Hematopoietic multipotent progenitor cell treated with erythropoietin and hydrocortisone succinate and interleukin-3 and kit ligand, for 4 days (in vitro differentiated cells): ENCODE measurements at places on chromosomes 1 and 21.

DNA sequence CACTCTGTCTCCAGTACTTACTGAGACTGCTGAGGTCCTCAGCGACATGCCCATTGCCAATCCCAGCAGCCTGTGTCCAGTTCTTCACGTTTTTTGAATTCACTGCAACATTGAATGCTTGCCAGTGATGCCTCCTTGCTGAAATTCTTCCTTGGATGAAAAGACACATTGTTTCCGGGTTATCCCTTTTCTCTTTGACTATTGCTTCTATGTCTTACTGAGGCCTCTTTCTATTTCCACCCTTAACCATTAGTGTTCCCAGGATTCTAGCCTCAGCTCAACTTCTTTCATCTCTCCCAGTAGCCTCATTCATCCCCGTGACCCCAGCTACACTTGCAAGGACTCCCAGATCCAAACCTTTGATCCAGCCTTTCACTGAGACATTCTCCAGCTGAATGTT, 46.5 kb upstream of the KIF26B start:
- DNase-seq: no peak

DNA sequence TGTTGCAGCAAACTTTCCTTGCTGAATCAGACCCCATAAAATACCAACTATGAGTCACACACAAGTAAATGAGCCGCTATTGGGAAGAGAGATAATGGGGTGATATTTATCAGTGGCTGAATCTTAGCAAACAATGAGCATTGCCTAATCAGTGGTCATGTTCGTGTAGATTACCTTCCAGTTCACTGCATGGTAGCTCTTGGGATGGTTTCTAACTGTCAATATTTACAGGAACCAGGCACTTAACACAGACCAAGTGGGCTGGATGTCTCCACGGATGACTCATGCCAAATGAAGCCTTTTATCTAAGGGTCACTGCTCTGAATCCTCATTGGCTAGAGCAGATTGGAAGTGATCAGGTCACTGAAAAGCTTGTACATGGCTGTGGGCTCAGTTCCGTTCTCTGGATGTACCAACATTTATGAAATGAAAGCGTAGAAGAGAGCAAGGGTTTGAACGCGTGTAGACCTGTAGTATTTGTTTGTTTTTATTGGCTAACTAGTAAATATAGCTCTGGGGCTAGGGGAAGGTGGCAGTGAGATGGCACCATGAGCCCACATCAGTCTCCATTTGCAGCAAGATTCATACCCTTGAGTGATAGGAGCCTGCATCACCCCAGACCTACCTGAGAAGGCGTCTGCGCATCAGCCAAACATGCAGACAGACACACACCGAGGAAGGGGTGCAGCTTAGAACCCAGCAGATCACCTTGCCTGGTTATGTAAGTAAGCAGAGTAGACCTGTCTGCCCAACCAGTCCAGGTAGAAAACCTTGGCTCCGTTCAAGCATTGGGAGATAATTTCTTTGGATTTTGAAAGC, 153.3 kb downstream of the TOMM20 start:
- DNase-seq: peak; percentile 94

- DNase-seq: no peak
Observed at GRCh38 chr1:28521502-28522164, 15.8 kb downstream of the RCC1 start.

- DNase-seq: no peak
Observed at GRCh38 chr1:161390559-161390858, 22.8 kb upstream of the CFAP126 start.

DNA sequence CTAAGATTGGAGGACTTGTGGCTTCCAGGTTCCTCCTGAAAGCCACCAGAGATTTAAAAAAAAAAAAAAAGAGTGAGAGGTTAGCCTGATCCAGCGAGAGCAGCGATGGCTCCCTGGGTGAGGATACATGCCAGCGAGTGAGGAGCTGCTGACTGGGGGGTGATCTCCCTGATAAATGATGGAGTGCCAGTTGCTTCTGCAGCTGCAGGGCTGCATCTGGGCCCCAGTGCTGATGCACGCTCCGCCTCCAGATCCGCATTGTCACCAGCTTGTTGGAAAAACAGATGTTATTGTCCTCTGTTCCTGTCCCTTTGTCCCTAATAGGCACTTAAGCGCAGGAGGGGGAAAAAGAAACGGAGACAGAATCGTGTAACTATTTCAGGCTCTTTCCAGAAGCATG, 28.6 kb downstream of the UBIAD1 start:
- DNase-seq: no peak

- DNase-seq: peak; percentile 21
Observed at GRCh38 chr21:39182016-39182415, 1.2 kb downstream of the PSMG1 start.

DNA sequence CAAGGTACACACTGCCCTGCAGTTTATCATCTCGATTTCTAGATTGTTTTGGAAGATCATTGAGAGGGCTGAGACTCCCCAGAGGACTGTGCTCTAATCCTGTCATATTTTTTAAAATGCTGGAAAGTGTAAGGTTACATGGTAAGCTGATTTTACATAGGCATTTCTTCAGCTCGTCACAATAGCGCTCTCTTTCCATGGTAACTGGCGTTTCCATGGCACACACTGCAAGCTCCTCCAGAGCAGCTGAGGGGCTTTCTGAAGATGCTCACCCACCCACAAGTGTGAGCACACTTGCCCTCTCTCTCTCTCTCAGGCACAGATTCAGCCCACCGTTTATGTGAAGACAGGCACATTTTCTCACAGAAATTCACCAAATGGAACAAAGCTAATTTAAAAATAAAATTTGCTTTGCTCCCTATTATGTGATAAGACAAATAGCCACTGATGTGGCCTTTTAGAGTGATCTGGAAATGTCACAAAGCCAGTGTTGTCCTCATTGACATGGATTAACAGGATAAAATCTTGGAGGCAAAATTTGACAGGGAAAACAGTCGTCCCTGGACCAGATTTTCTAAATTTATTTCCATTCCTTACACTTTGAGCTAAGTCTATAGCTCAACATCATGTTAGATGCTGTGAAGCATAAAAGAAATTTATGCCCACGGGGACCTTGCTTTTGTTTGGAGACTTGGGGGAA, 421.5 kb downstream of the RWDD3 start:
- no peak for DNase-seq

DNA sequence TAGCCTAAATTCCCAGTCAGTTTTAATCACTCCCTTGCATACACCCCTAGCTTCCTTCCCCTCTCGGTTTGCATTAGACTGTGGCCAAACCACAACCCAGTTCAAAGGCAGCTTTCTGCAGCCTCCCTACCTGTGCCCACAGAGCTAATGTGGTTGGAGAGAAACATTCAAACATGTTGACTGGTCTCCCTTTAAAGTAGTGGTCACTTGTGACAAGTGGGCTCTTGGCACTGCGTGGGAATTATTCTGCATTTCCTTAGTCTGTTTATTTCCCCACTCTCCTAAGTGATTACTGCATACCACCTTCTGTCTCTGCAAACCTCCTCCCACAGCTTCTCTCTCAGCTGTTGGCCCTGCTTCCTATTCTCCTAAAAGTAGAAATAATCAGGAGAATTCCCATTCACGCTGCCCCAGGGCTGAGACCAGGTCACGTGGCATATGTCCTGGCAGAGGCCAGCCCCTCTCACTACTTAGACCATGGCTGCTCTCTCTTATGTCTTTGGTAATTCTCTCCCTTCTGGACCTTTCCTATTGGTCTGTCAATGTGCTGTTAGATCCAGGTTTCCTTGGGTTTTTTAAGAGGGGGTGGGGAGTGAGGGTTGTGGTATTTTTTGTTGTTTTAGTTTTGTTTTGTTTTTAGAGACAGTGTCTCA, 38.4 kb upstream of the CD101 start:
- DNase-seq: peak; percentile 44

DNA sequence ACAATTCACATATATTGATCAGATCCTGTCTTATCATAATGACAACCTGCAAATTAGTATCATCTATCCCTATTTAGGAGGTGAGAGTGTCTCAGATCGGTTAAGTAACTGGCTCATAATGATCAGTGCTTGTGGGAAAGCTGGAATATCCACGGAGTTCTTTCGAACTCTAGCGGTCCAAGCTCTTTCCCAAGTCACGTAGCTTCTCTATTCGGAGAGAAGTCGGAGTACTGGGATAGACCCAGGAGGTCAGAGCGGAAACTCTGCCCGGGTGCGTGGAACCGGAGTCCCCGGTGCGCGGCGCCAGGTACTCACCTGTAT, 339 bp downstream of the PTGS2 start:
- no peak for DNase-seq

DNA sequence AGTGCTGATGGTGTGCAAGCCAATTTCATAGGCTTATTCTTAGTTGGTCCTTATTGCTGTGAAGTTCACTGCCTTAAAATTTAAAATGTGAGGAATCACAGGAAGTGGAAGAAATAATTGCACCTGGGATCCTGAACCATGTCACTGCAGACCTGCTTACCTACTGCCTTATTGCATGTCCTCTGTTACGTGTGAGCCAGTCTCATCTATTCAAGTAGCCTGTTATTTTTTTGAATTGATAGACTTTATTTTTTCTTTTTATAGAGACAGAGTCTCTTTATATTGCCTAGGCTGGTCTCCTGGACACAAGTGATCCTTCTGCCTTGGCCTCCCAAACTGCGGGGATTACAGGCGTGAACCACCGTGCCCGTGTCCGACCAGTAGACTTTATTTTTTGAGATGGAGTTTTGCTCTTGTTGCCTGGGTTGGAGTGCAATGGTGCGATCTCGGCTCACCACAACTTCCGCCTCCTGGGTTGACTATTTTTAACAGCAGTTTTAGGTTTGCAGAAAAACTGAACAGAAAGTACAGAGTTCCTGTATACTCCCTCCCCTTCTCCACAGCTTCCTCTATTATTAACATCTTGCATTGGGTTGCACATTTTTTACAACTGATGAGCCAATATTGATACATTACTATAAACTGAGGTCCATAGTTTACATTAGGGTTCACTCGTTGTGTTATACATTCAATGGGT, 14.0 kb upstream of the DISC1 start:
- DNase-seq: peak; percentile 89

DNA sequence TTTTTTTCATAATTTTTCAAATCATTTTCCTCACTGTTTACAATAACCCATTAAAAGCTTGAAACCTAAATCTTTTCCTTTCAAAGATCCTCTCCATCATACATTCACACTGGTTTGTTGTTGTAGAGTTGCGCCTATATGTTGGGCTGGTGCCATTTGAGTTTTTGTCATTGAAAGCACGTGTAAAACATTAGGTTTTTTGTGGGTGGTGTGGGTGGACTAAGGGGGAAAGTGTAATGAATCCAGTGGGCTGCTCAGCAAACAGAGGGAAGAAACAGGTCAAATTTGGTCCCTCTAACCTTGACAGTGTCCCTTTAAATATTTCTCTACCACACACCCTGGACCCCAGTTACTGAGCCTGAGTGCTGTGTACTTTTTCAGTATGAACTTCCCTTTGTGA, 46.8 kb downstream of the KDM1A start:
- no peak for DNase-seq

- DNase-seq: no peak
Observed at GRCh38 chr1:54904476-54905048, 17.6 kb upstream of the DHCR24 start.

DNA sequence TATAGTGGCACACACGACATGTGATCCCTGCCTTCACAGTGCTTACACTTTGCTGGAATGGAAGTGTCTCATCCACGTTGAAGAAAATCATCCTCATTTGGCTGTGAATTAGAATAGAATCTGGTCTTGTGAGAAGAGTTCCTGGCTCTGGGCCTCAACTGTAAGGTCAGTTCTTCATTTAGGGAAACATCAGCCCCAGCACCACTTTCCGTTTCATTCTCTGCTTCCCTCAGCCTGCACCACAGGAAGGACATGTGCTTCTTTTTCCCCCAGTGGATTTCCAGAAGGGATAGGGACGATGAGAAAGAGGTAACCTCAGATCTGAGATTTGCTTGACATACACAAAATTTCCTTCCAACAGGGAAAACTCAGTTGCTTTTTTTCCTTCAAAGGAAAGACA, 3.7 kb upstream of the ALX3 start:
- DNase-seq: no peak

DNA sequence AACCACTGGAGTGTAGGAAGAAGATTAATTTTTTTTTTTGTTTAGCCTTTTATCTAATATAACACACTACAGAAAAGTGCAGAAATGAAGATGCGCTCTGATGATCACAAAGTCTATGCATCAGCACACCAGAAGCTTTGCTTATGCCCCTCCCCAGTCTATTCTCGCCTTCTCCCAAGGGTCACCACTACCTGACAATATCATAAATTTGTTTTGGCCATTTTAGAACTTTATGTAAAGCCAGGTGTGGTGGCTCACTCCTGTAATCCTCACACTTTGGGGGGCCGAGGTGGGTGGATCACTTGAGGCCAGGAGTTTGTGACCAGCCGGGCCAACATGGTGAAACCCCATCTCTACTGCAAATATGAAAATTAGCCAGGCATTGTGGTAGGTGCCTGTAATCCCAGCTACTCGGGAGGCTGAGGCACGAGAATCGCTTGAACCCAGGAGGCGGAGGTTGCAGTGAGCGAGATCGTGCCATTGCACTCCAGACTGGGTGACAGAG, 231.3 kb downstream of the FOXD2 start:
- DNase-seq: no peak

GRCh38 chr21:45607021-45607908, 36.3 kb upstream of the PCBP3 start:
- no peak for DNase-seq

GRCh38 chr1:59755069-59755685, 59.6 kb upstream of the HOOK1 start:
- no peak for DNase-seq

DNA sequence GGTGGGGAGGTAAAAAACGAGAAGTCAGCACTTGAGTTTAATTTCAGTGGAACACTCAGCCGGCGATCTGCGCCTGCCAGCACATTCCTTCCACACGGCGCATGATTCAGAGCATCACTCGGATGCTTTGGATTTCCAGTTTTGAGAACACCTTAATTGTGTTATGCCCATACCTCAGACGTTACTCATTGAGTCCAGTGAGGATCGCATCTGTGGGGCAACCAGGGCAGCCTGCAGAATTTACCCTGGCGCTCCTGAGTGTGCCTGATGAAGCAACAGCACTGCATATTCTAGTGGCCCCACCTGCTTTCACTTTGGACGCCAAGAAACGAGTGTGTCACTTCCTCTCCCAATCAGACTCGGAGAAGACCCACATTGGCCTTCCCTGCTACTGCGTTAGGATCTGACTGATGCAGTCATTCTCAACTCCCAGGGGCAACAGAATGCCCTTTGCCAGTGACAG, 19.9 kb downstream of the FAM89A start:
- DNase-seq: peak; percentile 24

- no peak for DNase-seq
Observed at GRCh38 chr1:173714441-173714758, 381 bp upstream of the KLHL20 start.

DNA sequence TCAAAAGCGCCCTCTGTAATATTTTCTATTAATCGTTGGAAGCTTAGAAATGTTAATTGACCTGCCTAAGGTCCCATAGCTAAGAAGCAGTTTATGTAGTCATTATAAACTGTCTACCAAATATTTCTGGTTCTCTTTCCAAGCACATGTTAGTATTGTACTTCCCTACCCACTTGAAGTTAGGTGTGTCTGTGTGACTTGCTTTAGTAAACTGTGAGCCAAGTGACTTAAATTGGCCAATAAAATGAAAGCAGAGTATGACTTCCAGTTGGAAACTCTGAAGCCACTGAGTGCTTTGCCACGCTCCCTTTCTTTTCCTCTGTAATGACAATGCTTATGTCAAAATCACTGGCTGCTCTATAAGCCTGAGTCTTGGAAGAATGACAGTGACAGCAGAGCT, 20.6 kb upstream of the ADAMTS1 start:
- DNase-seq: no peak

- DNase-seq: no peak
Observed at GRCh38 chr1:149977345-149977744, 33.2 kb downstream of the OTUD7B start.
